ENCODE measurements at places on chromosomes 6 and 20.

- DNase-seq, result no peak
These were observed 400 bp upstream of the SMAP1 start for GRCh38 chr6:70667256-70667710.

DNA sequence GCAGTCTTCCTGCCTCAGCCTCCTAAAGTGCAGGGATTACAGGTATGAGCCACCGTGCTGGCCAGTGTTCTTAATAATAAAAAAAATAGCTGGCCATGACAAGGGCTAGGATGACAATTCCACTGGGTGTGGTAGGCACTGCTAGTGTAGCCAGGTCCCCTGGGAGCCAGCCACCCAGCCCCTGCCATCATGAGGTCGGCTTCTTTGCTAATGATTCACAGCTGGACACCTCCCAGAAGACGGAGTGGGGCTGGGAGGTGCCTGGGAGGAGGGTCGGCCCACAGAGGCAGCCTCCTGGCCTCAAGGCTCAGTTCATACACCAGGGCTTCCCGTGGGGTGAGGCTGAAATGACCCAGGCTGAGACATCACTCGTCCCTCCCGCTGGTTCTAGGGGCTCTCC is 230.4 kb downstream of the TAF4 start:
- DNase-seq, result no peak

- no peak for DNase-seq
These were observed 13.8 kb downstream of the STX16 start for GRCh38 chr20:58664883-58665282.

GRCh38 chr6:114061741-114062140 is 90.8 kb upstream of the HDAC2 start:
- no peak for DNase-seq

GRCh38 chr6:146103416-146104072 is 74.7 kb downstream of the GRM1 start:
- no peak for DNase-seq

GRCh38 chr20:56631318-56631989 is 2.3 kb downstream of the TFAP2C start:
- DNase-seq, result no peak

- no peak for DNase-seq
These were observed 239.6 kb downstream of the GRIK2 start for GRCh38 chr6:101633081-101633480.

GRCh38 chr20:4330011-4330410 is 314.7 kb upstream of the RNF24 start:
- DNase-seq, result no peak
